ENCODE measurements at places on chromosomes 6 and 20.

GRCh38 chr20:24790746-24791283, 158.3 kb upstream of the CST7 start:
- no peak for DNase-seq

GRCh38 chr20:23396950-23397627, 24.2 kb downstream of the NAPB start:
- DNase-seq, result no peak

GRCh38 chr20:32534661-32535240, 50.4 kb downstream of the NOL4L start:
- DNase-seq, result no peak

DNA sequence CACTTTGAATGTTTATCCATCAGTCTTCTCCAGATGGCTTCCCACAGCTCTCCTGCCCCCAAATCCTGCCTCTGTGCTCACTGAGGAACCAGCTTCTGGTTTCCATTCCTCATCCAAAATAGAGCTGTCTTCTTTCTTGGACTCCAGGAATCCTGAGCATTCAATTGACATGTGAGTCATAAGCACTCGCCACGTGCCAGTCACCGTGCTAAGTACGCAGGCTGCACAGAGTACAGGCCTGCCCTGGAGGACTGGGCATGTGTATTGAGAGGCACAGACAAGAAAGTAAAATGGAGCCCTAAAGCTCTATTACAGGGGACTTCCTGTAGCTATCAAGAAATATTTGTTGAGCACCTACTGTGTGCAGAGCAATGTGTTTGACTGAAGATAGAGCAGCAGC, 39.7 kb upstream of the LRFN2 start:
- no peak for DNase-seq

GRCh38 chr20:11267131-11267761, 593.4 kb upstream of the JAG1 start:
- peak; percentile 64 for DNase-seq

- no peak for DNase-seq
Observed at GRCh38 chr6:56819604-56820003, 135.3 kb upstream of the BEND6 start.

DNA sequence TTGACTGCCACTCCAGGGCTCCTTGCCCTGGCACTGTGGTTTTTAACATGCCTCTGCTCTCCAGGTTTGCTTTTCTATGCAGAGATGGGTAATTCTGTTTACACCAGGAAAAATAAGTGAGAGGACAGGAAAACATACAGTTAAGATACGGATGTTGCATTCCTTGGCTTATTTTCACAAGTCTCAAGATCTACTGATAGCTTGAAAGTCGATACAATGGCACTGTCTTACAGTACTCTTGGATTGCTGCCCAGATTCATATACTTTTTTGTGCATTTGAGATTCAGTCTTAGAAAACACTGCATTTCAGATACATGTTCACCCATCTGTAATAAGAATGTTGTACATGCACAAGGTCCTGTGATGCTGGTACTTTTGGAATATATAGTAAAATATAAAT, 159.6 kb upstream of the FLRT3 start:
- no peak for DNase-seq

DNA sequence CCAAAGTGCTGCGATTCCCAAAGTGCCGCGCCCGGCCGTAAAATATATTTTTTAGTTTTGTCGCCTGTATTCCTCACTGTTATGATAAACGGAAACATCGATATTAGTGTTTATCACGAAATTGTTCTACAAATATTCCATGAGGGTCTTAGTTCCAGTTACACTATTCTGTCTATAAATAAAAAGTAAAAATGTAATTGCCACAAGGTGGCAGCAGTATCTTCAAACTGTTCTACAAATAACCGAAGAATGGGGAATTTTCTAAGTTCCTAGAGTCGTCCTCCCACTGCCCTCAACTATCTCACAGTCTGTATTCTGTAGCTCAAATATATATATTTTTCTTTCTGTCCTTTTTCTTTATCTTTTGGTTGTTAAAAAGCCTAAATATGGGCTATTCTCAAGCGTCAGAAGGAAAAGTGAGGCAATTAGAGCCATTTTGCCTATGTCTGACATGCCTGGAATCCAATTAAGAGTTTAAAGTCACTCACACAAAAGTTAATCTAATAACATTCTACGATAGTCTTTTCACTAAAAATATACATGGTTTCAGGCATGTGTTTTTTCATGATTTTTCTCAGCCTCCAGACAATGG, 14.2 kb upstream of the FAM162B start:
- DNase-seq, result peak; percentile 39

GRCh38 chr20:48619126-48620101, 208.4 kb downstream of the PREX1 start:
- DNase-seq, result no peak

GRCh38 chr6:150282806-150283205, 86.0 kb upstream of the IYD start:
- no peak for DNase-seq

- DNase-seq, result peak; percentile 37
Observed at GRCh38 chr6:35154947-35155346, 13.8 kb upstream of the TCP11 start.

DNA sequence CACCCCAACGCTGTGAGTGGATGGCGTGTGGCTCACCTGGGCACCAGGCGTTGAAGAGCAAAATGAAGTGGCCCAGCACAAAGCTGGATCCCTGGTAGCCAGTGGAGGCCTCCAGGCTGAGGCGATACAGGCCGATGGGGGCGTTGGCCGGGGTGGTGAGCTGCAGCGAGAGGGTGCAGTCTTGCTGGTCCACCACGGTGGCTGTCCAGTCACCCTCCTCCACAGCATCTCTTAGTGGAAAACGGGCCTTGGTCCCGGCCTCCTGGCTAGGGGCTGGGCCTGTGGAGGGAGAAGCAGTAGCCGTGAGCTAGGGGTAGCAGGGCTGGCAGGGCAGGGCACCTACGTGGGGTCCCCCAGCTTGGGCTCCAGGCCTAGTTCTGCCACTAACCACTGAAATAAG, 9.3 kb downstream of the TGM2 start:
- DNase-seq, result no peak

- DNase-seq, result no peak
Observed at GRCh38 chr20:52814371-52814770, 157.8 kb upstream of the TSHZ2 start.

- DNase-seq, result no peak
Observed at GRCh38 chr20:4569092-4569491, 152.6 kb upstream of the PRND start.

DNA sequence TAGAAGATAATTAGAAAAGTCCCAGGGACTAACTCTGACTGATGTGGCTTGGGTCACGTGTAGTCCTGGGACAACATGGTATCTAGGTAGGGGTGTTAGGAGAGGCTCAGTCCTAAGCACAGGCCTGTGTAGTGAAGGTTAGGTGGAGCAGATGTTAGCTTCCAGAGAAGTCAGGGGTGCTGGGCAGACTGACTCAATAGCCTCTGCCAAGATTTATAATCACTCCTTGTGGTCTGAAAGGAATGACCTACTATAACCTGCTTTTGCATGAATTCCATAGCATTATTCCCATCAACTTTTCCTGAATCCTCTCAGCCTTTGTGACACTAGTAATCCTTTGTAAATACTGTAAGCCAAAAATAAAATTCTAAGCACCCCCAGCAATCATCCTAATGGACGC, 10.2 kb upstream of the PEX7 start:
- DNase-seq, result no peak

DNA sequence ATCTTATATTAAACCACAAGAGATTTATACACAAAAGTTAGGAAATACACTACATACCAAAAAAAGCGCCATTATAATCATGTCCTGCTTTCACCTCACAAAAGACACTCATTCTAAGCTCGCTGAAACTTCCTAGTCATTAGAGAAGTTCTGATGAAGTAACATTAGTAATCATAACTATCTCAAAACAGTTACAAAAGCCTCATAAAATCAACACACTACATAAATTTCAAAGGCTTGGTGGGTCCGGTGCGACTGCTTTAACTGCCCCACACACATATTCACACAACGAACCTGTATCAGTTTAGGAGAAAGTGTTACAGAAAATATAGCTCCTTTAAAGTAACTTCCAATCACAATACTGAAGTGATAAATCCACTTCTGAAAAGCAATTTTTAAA, 1.9 kb downstream of the PHIP start:
- DNase-seq, result peak; percentile 48

DNA sequence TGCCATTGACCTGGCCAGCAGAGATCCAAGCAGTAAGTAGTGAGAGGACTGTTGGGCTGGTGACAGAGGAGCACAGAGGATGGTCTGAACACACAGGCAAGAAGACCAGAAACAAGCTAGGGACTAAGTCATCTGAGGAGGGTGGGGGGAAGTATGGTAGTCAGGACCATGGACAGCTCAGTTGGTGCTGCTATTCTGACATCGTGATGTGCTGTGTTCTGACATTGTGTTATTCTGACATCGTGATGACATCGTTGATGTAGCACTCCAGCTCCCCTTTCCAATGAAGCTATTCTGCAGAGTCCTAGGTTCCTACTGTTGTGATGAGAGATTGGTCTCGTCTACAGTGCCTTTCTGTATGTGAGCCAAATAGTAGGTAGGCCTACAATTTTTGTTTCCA, 28.7 kb downstream of the CFAP206 start:
- peak; percentile 25 for DNase-seq

GRCh38 chr6:64085126-64085525, 449.5 kb downstream of the PHF3 start:
- DNase-seq, result no peak

- peak; percentile 31 for DNase-seq
Observed at GRCh38 chr20:19786311-19786710, 28.3 kb downstream of the RIN2 start.

DNA sequence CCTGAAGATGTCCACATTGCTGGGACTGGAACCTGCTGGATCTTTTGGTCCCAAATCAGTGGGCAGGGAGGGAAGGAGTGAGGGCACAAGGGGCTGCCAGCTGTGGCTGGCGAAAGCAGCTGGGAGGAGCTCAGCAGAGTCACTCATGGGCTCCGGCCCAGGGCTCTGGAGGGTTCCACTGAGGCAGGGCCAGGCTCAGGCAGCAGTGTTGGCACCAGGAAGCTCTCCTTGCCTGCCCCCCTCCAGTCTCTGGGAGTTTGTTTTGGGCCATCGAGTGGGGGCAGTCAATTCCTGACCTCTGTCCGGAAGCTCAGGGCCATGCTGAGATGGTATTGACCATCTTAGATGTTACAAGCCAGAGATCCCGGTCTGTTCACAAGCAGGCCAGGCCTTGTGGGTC, 39.1 kb upstream of the IRF4 start:
- DNase-seq, result no peak

DNA sequence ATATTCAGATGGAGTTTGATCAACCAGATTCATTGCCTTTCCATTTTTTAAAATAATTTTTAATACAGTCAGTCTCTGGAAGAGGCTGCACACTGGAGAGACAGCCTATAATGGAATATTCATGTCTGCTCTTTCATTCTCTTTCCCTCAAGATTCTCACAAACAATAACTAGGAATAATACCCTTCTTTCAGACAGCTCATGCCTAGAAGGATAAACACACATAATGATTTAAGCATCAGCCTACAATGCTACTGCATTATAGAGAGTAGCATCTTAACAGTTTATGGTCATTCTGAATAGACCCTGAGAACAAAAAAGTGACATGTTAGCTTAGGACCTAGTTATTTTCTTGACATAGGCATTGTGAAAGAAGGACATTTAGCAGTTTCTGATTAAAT, 1692.3 kb downstream of the GRIK2 start:
- no peak for DNase-seq

DNA sequence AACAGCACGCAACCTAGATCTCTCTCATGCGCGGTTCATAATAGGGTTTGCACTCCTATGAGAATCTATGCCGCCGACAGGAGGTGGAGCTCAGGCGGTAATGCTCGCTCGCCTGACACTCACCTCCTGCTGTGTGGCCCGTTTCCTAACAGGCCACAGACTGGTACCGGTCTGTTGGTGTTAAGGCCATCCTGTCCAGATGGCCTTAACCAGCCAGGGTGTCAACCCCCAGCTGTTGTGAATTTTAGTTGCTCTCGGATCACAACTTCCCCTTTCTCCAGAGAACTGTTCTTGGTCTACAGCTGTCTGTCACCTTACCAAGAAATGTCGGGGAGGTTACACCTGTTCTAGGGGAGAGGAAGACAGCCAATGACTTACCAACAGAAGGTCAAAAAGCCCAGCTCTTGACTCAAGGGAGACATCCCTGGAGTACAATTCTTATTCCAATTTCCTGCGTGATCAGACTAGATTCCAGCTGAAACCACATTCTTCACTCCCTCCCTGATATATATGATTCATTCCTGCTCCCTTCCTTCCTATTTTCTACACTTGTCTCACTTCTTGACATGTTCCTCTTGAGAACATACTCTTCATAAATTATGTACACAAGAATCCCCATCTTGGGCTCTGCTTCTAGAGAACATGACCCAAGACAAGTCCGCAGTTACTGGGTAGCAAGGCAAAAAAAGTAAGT, 23.1 kb upstream of the DNAAF9 start:
- DNase-seq, result peak; percentile 66

DNA sequence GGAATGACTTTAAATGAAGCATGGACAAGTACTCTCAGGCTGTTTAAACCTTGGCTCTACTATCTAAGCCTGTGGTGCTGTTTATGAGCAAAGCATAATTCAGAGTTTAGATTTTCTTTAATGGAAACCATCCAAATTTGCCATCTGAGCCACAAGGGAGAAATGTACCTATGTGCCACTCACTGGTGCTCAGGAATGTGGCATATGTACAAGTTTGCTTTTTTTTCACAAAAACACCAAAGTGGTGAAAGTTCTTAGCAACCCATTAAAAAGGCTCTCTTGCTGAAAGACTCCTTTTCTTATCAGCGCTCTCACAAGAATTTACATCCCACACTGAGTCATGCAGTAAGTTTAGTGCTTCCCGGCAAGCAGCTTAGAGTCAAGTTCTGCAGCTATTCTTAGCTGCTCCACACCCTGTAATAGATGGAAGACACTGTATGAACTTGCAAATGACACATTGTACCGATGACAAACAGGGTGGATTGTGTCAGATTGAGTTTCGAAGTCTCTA, 57.3 kb upstream of the MLIP start:
- no peak for DNase-seq

DNA sequence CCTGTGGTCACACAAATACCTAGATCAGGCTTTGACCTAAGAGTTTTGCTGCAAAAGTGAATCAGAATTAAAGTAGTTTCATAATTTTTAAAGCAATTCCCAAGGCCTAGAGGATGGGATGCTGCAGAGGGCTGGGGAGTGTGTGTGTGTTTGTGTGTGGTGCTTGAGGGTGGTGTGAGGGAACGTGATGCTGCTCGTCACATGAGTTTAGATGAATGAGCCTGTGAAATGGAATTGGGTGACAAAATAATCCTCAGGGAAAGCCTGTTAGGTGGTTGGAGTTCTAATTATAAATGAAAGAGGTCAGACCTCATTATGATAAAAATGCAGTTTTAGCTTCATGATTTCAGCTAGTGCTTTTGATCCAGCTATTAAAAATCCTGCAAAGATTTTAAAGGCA, 87.5 kb upstream of the TMEM170B start:
- DNase-seq, result no peak

Data from inflammatory macrophage treated with lipopolysaccharide for 4 hours (primary cell).